Activated CD4-positive, alpha-beta memory T cell treated with anti-CD3 and anti-CD28 coated beads, Interleukin-2, amount 10 ng/mL, durations not matched to agents 7 days and 5 days (primary cell): ENCODE measurements at places on chromosomes 1 and 21. TPM values are rescaled to one million over a fixed set of nuclear protein-coding genes. Genes with fewer than 3 reads are reported as not detected.

Gene RIPK4
- total RNA-seq = not detected

GRCh38 chr1:18412882-18413353 lies 67.8 kb upstream of the KLHDC7A start:
- no peak overlapping the region for H3K27ac ChIP-seq
- no peak for DNase-seq
- H3K27me3 ChIP-seq = no peaks in the 10 kb centered on the region

Gene ANGPTL7
- not detected for total RNA-seq

Gene SOX13
- total RNA-seq = 7.8 TPM

DNA sequence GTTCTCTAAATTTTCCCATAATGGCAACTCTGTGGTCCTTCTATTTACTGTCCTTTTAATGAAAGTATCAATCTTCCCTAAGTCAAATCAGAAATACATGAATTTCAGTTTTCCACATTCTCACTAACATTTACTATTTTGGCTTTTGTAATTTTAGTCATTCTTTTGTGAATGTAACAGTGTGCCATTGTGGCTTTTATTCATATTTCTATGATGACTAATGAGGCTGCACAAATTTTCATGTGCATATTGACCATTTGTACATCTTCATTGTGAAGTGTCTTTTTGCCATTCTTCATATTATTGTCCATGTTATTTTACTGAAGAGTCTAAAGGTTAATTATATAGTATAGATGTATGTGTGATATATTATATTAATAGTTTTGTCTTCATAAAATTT lies 431.0 kb upstream of the BRINP3 start:
- H3K4me1 ChIP-seq = no peaks in the 10 kb centered on the region
- no peak overlapping the region for H3K27ac ChIP-seq
- no peak for DNase-seq
- H3K36me3 ChIP-seq = no peaks in the 10 kb centered on the region
- no peak overlapping the region for H3K4me3 ChIP-seq

Gene NECTIN4
- not detected for total RNA-seq

DNA sequence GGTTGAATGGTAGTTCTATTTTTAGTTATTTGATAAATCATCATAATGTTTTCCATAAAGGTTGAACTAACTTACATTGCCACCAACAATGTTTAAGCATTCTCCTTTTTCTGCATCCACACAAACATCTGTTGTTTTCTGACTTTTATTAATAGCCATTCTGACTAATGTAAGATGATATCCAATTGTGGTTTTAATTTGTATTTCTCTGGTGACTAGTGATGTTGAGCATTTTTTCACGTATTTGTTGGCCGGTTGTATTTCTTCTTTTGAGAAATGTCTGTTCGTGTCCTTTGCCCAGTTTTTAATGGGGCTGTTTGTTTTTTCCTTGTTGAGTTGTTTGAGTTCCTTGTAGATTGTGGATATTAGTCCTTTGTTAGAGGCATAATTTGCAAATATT lies 24.6 kb upstream of the SLC35F3 start:
- no peak for DNase-seq
- H3K4me1 ChIP-seq = no peaks in the 10 kb centered on the region
- H3K4me3 ChIP-seq = no peak overlapping the region

DNA sequence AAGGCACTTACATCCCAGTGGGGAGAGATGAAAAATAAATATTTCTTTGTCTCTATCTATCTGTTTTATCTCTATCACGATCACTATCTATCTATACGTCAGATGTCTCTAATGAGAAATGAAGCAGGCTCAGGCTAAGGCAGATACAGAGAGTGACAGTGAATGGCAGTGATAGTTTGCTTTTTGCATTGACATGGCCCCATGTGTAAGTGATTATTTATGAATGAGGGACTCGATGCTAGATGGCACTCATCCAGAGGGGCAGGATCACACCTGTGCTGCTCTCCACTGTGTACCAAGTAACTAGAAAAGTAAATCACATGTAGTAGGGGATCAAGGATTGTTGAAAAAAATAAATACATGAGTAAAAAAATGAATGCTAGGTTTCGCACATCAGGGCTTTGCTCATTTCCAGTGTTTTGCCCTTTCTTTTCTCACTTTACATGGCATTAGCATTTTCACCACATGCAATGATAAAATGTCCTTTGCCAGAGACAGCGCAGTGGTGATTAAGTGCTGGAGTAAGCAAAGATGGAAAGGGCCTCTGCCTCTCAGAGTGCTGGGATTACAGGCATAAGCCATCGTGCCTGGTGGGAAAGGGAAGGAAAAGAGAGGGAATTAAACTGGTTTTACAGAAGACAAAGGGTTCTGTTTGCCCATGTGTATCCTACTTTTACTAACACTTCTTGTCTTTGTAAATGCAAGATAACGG lies 16.5 kb downstream of the TBX19 start:
- H3K27ac ChIP-seq = no peak overlapping the region
- no peak for DNase-seq
- no peak overlapping the region for H3K4me3 ChIP-seq
- H3K36me3 ChIP-seq = no peaks in the 10 kb centered on the region
- no peaks in the 10 kb centered on the region for H3K4me1 ChIP-seq

GRCh38 chr1:59318271-59318860 lies 21.5 kb downstream of the FGGY start:
- peaks cover 23% of the 10 kb centered on the region for H3K4me1 ChIP-seq
- no peak overlapping the region for H3K4me3 ChIP-seq
- peaks cover 3% of the 10 kb centered on the region for H3K36me3 ChIP-seq
- no peak overlapping the region for H3K27ac ChIP-seq
- no peaks in the 10 kb centered on the region for H3K27me3 ChIP-seq
